Suppressor macrophage treated with lipopolysaccharide for 4 hours (primary cell): ENCODE measurements at places on chromosomes 6 and 20.
A peak's percentile ranks its signal among the peaks of the same experiment; 100 is the strongest.

DNA sequence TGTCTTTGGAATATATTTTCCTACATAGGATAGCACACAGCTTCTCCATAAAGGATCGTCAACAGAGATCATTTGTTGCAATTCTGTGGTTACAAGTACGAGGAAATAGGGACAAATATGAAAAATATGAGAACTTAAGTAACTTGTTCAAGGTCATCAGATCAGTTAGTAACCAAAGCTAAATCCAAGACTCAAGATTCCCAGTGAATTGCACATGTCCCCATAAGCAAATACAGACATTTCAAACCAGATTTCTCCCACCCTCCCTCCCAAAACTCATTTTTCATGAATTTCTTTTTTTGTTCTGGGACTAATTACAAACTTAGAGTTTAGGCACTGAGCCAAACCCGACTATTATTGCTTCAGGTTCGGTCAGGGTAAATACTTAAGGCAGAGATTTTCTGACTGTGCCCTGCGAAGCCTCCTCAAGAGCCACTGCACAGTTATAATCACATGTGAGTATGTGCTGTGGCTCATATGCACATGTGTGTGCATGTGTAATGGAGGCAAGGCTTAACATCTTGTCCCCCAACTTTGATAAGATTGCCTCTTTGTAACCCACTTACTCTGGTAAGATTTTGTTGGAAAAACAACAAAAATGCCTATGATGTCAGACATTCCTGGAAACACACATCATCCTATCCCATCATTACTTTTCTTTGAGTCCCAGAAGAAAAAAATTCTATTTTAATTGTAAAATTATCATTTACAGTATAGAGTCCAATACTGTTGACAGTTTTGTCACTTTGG is 216.2 kb downstream of the CD83 start:
- DNase-seq, result no peak

GRCh38 chr6:164258421-164258820 is 843.9 kb downstream of the QKI start:
- DNase-seq, result no peak

GRCh38 chr20:36441027-36441414 is 100.3 kb upstream of the MYL9 start:
- DNase-seq, result no peak

DNA sequence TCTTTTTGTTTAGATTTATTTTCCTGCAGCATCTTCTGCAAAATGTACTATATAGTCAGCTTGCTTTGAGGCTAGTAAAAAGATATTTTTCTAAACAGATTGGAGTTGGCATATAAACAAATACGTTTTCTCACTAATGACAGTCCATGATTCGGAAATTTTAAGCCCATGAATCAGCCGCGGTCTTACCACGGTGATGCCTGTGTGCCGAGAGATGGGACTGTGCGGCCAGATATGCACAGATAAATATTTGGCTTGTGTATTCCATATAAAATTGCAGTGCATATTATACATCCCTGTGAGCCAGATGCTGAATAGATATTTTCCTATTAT is 3.2 kb downstream of the FOXC1 start:
- no peak for DNase-seq

- no peak for DNase-seq
Measured at GRCh38 chr20:34585019-34585418, 26.5 kb downstream of the MAP1LC3A start.

- no peak for DNase-seq
Measured at GRCh38 chr6:85455471-85456026, 5.7 kb downstream of the NT5E start.

GRCh38 chr20:49690899-49691620 is 22.6 kb downstream of the B4GALT5 start:
- no peak for DNase-seq

- no peak for DNase-seq
Measured at GRCh38 chr6:125132058-125132457, 21.5 kb upstream of the TPD52L1 start.

DNA sequence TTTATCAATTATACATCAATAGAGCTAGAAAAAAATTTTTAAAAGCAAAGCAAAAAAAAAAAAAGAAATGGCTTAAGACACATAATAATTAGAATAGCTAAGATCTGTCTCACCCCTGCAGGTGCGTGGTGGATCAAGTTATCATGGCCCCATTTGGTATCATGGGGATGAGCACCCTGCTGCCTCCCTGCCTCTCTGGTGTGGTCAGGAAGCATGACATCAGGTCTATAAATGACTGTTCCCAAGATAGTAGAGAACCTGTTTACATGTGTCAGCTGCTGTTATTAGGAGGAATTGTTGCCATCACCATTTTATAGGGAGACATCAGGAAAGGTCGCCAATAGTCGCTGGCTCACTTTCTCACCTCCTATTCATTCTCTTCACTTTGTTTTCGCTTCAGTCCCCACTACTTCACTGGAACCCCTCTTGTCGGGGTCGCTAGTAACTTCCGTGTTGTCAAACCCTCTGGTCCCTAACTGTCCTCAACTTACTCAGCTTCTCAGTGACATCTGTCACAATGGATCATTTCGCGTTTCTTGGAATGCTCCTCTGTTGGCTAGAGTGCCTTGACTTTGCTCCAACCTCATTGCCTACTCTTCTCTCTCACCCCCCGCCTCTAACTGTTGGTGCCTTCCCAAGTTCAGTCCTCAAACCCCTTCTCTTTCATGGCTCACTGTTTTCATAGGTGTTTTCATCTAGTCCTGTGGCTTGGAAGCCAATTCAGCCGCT is 4.7 kb downstream of the DNTTIP1 start:
- no peak for DNase-seq

DNA sequence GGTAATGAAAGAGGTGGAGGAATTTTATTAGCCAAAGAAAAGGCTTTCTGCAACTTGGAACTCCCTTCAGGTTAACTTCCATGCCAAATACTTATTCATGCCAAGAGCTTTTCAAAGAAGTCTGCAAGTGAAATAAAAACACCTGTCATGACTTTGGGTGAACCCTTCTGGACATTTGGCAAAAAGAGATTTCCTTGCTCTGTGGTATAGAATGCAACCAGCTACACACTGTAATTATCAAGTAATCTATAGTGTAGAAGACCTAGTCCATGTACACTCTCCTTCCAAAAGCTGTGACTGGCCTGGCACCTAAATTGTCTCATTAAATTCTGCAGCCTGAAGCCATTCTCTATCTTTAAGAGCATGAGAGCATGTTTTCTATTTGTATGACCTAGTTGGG is 232.3 kb downstream of the COL12A1 start:
- no peak for DNase-seq

- DNase-seq, result no peak
Measured at GRCh38 chr6:46048646-46049297, 33.1 kb upstream of the CLIC5 start.

DNA sequence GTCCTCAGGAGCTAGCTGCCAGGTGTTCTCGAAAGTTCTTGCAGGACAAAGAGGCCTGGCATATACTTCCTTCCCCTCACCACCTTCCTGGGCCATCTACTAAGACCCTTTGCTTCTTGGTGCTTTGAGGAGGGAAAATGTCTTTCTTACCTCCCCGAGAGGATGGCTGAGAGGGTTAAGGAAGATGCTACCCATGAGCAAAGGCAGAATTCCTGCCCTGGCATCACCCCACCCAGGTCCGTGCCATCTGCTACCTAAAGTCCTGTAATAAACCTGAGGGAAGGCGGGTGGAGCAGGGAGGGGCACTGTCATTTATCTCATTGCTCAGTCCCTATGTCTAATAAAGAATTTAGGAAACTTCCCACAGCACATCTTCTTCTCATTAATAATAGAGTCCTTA is 16.2 kb downstream of the GFOD1 start:
- DNase-seq, result no peak

DNA sequence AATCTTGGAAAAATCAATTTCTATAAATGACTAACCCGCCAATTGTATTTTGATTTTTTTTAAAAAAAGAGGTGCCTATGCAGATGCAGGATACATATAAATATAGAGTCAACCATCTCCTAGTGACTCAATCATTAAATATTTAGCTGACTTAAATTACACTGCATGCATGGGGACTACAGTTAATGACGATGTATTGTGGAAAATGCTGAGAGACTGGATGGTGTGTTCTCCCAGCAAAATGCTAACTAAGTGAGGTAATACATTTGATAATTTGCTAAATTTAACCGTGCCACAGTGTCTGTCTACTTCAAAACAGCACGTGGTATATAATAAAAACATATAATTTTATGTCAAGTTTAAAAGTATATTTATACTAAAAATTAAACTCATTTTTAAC is 341.6 kb downstream of the PRKN start:
- DNase-seq, result no peak

DNA sequence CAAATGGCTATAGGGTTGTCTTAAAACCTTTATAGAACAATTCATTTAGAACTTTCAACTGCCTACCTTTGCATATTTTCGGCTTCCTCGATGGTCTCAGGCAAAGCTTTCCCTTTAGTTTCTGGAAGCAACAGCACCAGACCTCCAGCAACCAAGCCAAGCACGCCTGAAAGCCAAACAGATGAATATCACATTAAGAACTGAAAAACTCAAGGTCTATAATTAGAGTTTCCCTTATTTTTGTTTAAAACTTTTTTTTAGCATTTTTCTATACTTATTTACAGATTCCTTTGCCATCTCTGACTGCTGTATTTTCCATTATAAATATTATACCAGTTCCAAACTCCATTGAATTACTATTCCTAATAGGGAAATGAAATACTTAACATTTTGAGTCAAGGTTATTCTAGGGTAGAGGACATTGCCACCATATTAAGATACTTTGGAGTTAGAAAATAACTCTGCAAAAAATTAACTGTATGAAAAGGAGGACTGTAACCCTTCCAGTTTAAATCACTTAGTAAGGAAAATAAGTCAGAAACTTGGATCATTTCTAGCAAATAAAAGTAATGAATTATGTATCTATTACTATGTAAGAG is 33.9 kb downstream of the SLC22A2 start:
- no peak for DNase-seq

- DNase-seq, result no peak
Measured at GRCh38 chr6:26122005-26122388, 34.8 kb downstream of the HFE start.

DNA sequence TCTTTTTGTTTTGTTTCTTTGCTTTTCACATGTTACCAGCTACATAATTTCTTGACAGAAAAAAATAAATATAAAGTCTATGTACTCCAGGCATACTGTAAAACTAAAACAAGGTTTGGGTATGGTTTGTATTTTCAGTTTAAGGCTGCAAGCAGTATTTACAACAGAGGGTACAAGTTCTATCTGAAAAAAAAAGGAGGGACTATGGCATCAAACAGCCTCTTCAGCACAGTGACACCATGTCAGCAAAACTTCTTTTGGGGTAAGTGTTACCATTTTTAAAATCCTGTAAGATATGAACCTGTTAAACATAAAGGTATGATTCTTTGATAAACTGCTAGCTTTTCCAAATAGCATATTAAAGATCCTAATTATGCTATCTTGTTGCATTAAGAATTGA is 393 bp downstream of the RUNX2 start:
- no peak for DNase-seq

DNA sequence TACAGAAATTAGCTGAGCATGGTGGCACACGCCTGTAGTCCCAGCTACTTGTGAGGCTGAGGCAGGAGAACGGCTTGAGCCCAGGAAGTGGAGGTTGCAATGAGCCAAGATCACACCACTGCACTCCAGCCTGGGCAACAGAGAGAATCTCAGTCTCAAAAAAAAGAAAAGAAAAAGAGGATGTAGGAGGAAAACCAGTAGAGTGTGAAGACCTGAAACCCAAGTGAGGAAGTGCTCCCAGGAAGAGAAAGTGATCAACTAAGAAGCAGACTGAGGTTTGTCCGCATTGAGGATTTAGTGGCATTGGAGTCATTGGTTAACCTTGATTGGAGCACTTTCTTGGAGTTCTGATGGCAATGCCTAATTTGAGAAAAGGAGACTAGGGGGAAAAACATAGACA is 20.6 kb upstream of the TASP1 start:
- DNase-seq, result peak; percentile 52

GRCh38 chr6:11705069-11705468 is 73.5 kb downstream of the ADTRP start:
- no peak for DNase-seq

DNA sequence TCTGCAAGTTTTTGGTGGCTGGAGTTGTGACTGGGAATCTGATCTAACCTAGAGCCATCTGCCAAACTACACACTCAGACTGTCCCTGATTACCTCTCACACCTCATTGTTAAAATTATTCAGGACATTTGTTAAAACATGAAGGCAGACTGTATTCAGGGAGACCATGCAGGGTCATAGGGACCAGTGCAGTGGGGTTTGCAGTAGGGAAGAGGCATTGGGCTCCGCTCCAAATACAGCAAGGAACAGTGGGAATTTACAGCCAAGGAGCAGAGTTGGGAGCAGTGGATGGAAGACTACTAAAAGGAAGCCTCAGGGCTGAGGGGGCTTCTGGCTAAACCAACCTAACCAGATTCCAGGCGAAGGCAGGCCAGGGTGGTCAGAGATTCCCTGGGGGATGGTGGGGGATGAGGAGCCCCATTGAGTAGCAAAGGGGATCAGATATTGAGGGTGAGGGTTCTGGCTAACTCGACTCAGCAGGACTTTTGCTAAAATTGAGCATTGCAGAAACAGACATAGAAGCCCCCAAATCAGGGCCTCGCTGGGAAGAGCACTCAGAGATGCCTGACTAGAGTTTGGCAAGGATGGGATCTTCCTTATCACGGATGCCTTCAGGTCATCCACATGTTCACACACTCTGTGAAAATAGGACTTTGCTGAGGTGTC is 172.0 kb downstream of the ZDHHC14 start:
- DNase-seq, result no peak

- peak; percentile 85 for DNase-seq
Measured at GRCh38 chr6:33144373-33144772, 47.9 kb downstream of the COL11A2 start.

DNA sequence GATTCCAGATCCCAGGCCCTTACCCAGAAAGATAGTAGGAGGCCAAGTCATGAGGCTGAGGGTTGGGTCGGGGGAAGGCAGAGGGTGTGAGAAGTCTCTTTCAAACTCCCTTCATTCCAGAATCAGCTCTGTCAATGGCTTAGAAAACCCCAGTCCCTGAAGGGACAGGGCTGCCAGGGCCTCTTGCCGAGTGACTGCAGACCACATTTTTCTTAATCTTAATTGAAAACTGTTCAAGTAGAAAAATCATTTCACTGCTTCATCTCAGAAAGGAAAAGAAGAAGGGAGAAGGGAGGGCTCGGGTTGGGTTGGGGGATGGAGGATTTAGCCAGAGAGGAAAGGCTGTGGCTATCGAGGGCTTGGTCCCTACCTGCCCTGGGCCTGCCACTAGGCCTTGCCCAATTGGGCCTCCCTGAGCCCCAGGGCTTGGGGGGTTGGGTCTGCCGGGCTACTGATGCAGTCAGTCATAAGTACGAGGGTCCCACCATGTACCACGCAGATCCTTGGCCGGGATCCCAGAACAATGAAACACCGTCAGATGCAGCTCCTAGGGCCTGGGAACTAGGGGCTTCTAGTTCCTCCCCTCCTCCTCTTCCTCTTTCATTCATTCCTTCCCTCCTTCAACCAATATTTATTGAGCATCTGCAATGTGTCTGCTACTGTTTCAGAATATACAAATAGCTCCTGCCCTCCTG is 44.0 kb upstream of the CTNNBL1 start:
- no peak for DNase-seq

GRCh38 chr20:44728801-44729443 is 13.8 kb downstream of the CCN5 start:
- DNase-seq, result peak; percentile 41

- DNase-seq, result no peak
Measured at GRCh38 chr6:56510984-56511531, 131.6 kb downstream of the DST start.
